ENCODE measurements at places on chromosomes 2 and 18.
A peak's percentile ranks its signal among the peaks of the same experiment; 100 is the strongest.

- DNase-seq = no peak
Observed at GRCh38 chr18:60003610-60004185, 103.9 kb downstream of the PMAIP1 start.

DNA sequence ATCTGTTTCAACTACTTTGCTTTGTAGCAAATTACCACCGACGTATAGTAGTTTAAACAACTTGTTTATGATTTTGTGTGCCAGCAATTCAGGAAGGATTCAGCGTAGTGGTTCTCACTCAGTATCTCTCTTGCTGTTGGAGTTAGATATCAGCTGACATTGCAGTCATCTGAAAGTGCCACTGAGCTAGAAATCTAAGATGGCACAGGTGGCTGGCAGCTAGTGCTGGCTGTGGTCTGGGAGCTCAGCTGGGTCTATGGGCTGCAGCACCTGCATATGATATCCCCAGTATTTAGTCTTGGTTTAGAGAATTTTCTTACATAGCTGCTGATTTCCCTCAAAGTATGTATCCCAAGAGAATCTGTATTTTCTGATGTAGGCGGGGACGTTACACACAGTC, 235.6 kb downstream of the SCG2 start:
- no peak for DNase-seq

DNA sequence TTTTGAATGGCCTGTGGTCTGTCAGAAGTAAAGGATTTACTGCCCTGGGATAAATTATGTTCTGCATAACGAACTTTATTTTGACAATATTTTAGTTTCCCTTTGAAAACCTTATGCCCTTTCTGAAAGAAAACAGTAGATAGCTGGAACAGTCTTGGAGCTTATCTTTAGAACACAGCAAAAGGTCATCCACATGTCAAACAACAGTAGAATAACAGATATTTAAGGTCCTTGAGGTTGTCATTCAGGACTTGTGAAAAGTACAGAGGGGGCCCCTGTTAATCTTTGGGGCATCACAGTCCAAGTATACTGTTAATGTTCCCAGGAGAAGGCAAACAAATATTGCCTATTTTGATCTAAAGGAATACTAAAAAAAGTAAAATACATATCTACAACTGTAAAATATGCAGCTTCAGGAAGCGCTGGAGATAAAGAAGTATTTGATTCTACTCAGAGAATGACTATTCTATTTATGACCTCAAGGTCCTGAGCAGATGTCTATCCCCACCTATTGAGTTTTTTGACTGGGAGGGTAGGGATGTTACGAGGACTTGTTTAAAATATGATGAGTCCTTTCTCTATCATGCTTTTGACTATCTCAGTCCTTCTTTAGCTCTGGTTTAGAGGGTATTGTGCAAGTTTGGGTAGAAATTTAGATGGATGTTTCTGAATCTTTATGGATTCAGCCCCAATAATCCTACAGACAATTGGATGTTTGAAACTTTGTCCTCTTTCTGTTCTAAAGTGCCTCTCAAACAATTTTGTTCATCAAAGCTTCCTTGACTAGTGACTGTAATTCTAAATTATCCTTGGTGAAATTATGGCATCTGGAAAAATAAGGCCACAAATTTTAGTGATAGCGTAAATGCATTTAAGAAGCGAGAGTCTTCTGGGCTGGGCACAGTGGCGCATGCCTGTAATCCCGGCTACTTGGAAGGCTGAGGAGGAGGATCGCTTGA, 25.1 kb upstream of the TMEM214 start:
- no peak for DNase-seq

DNA sequence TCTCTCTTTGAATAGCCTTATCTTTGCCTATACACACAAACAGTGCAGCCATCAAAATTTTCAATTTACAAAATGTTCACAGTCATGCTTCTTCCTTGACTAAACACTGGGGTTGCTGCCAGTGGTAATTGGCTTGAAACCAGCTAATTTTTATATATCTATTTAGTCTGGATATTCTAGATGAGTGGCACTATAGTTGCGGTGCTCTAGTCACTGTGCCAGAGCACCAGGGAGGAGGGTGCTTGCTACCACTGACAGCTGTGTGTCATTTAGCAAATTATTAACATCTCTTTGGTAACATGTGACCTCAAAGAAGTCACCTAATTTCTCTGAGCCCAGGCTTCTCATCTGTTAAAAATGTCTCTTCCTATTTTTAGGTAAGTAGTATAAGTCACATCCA, 130.4 kb downstream of the MEIS1 start:
- DNase-seq = no peak

DNA sequence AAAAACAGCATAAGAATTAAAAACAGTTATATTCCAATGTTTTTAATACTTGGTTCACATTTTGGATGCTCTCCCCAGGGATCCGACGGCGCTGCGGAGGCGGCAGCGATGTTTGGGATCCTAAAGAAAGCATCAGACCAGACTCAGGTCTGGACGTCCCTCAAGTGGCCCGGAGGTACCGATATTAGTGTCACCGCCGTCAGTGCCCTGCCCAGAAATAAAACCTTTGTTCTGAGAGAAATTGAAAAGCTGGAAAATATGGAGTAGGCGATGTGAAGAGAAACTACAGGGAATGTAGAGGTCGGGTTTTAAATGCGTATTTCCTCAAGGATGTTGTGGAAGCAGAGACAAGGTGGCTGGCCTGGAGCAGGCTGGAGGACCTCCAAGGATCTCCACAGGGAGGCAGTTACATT, 683 bp upstream of the TBC1D8 start:
- DNase-seq = no peak

GRCh38 chr2:8501061-8501720, 180.7 kb upstream of the ID2 start:
- no peak for DNase-seq

DNA sequence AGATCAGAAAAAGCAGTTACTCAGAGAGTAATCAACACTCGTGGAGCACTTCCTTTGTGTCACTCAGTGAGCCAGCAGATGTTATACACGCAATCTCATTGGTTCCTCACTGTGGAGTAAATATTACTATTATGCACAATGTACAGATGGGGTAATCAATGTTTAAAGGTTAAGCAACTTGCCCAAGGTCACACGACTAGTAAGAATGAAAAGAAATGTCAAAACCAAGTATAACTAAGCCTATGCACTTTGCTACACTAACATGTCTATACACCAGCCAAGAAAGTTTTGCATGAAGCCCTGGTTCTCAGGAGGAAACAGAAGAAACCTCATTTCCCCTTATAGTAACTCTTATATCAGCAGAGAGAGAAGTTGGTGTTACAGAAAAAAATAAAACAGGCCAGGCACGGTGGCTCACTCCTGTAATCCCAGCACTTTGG, 5.4 kb downstream of the METTL21A start:
- no peak for DNase-seq

DNA sequence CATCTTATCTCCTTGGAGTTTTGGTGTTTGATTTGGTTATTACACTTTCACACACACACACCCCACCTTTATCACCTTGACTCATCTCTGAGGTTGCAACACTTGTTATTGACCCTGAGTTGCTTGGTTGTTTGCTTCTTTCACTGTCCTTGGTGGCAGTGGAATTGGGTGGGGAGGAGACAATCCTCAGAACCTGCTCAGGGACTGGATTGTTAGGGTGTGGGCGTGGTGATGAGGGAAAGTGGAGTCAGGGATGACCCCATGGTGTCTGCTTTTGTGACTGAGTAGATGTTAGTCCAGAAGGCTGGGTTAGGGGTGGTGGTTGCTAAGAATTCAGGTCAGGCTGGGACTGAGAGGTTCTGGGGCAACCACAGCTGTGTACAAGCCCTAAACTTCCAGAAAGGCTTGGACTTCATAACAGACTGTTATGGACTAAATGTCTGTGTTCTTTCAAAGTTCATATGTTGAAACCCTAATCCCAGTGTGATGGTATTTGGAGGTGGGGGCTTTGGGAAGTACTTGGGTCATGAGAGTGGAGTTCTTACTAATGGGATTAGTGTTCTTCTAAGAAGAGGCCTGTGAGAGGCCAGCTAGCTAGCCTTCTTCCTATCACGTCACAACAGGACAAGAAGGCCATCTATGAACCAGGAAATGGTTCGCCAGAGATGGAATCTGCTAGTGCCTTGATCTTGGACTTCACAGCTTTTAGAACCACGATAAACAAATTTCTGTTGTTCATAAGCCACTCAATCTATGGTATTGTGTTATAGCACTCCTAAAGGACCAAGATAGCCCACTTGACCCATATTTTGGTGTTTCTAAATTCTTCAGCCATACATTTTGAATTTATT, 3.4 kb upstream of the DIS3L2 start:
- no peak for DNase-seq

DNA sequence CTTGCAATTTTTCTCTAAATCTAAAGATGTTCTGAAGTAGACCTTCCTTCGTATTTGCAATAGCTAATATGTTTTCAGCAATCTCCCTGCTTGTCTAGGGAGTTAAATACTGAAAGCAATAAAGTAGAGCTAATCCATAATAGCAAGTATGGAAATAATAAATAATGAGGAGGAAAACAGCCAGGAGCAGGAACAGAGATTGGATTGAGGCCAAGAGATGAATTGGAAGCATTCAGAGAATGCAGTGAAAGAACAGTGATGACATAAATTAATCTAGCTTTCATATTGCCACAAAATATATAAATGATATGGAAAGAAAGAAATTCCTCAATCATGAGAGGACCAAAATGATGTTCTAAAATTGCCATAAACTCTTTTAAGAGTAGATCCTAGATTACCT, 679.7 kb downstream of the METTL4 start:
- no peak for DNase-seq

- DNase-seq = no peak
Observed at GRCh38 chr2:29697715-29698114, 223.7 kb downstream of the ALK start.

DNA sequence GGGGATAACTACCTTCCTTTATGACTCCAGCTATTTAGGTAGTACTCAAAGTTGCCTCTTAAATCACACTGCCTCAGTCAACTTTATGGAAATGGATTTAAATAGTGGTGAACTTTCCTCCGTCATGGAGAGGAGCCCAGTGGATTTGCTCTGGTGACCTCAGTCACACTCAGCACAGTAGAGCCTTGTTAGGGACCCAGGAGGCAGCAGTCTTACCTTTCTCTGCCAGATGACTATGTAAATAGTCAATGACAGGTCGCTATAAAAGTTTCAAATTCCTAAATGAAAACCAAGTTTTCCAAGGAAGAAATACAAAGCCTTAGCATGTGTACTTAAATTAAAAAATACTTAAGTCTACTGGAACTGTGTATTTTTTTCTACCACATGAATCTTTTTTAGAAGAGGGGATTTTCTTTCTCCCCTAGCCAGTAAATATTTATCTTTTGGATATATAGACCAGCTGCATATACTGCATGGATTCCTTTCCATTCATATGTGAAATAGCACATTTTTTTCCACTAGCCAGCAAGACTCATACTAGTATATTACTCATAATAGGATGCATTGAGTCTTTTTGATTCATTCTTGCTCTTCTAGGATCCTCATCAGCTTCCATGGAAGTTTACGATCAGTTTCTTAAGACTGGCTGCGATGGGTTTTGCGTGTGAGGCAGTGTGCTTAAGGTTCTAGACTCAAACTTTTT, 147.1 kb downstream of the FMNL2 start:
- no peak for DNase-seq

DNA sequence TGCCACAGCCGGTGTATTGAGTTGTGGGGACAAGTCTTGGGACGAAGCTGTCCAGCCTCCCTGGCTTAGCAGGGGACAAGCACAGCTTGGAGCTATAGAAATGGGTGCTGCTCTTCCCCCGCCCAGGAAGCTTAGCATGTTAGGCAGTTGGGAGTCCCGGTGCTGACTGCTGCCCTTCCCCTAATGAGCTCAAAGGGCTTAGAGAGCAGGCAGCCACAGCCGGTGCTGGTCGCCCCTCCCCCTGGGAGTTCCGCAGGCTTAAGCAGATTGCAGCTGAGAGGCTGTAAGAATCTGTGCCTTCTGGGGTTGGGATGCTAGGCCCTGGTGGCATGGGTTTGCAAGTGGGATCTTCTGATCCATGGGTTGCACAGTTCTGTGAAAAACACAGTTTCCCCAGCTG, 237.3 kb downstream of the DCDC2C start:
- DNase-seq = no peak

DNA sequence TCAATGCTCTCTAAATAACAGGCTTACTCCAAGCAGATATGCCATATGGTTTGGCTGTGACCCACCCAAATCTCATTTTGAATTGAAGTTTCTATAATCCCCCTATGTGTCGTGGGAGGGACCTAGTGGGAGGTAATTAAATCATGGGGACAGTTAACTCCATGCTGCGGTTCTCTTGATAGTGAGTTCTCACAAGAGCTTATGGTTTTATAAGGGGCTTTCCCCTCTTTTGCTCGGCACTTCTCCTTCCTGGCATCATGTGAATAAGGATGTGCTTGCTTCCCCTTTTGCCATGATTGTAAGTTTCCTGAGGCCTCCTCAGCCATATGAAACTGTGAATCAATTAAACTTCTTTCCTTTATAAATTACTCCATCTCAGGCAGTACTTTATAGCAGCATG, 302.7 kb upstream of the ZC3H15 start:
- no peak for DNase-seq

GRCh38 chr2:237629188-237629534, 1.8 kb downstream of the LRRFIP1 start:
- no peak for DNase-seq

DNA sequence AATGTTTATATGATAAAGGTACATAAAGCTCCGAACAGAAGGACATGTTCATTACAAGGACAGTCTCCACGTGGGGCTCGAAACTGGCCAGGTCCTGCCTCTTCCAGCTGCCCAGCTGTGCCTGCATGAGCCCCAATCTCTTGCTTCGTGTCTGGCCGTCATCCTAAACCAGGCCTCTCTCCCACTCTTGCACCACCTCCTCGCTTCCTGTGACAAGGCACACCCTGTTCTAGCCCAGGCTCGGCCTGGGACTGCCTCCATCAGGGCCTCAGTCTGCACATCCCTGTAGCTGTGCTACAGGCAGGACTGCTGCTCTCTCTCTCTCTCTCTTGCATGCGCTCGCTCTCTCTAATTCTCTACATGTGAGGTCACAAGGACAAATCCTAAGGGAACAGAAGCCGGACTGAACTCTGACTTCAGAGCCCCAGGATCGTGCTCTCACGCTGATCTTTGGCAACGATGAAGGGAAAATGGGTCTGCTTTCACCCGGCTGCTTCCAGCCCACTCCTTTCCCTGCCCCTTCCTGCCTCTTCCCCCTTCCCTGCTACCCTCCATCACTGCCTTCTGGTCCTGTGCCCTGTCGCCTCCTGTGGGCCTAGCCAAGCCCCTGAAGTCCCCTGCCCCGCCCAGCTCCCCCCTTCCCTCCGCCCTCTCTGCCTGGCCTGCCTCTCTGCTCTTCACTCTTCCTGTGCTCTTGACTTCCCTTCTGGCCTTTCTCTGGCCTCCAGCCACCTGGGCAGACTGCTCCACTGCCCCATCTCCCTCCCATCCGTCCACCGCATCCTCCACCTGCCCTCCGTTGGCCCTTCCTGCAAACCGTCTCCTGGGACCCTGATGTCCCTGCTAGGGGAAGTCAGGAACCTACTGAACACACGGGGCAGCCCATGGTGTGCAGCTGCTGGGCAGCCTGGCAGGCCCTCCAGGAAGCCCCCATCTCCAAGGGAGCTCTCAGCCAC, 7.8 kb upstream of the GPR55 start:
- peak; percentile 89 for DNase-seq

GRCh38 chr2:196104066-196104465, 35.4 kb upstream of the DNAH7 start:
- DNase-seq = no peak
